ENCODE measurements at places on chromosomes 16 and 17.

- DNase-seq = peak; percentile 36
These were observed 79.3 kb downstream of the VMP1 start for GRCh38 chr17:59786536-59787319.

GRCh38 chr17:68821860-68822696, 133.1 kb downstream of the ABCA8 start:
- DNase-seq = no peak

- DNase-seq = no peak
These were observed at the start of gene EMP2 for GRCh38 chr16:10579965-10580882. EMP2 (minus strand) TSS chr16:10580598; CDS start chr16:10547617, 32,981 bp downstream.

DNA sequence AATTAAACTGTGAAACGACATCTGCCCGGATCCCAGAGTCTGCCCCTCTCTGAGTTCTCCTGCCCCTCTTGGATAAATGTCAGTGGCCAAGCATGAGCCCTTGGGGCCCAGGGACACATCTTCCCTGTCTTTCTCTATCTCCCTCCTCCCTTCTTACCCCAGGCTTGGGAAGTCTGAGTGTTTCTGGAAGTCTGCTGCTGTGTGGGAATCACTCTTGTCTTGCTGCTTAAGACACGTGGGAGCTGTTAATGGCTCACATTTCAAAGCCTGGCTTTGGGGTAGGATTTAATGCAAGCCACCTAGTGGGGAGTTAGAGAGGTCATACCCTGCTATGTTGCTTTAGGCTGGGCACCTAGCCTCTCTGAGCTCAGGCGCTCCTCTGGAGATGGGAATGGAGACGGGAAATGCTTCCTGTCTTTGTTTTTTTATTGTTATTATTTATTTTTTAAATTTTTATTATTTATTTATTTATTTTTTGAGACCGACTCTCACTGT, 218.5 kb upstream of the CIBAR2 start:
- no peak for DNase-seq

- peak; percentile 53 for DNase-seq
These were observed 24.6 kb upstream of the SHISA9 start for GRCh38 chr16:12876778-12877177.

All from NCI-H2029 treated with DMSO at 0.1 percent for 48 hours (cell line).